ENCODE measurements at places on chromosomes 5 and 9.

DNA sequence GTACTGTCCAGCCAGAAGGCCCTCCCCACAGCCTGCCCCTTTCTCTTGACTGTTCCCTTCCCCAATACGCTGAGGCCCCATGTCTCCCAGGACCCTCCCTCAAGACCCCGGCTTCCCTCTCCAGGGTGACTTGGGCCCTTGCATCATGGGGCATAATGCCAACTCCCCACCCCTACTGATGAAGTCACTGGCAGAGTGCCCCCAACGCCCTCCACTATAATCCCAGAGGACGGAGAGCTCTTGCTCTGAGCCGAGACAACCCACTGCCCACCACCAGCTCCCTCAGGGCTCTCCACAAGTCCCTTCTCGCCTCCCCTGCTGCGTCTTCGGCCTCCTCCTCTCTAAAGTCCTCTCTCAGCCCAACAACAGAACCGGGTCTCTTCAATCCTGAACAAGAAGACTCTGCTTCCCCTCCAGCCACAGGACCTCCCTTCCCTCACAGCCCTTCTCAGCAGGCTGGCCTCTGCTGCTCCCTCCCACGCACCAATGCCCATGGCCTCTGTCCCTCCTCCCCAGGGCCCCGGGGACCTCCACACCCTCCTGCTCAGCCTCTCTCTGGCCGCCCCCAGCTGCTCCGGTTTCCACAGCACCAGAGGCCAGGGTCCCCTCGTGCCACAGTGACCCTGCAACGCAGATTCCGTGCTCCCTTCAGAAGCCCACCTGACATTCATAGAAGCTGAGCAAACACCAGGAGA is 47.6 kb downstream of the ADAMTS2 start:
- no peak overlapping the region for H3K27ac ChIP-seq
- H3K27me3 ChIP-seq, result no peaks in the 10 kb centered on the region
- H3K4me1 ChIP-seq, result no peaks in the 10 kb centered on the region
- no peak overlapping the region for H3K4me3 ChIP-seq
- H3K36me3 ChIP-seq, result no peaks in the 10 kb centered on the region

DNA sequence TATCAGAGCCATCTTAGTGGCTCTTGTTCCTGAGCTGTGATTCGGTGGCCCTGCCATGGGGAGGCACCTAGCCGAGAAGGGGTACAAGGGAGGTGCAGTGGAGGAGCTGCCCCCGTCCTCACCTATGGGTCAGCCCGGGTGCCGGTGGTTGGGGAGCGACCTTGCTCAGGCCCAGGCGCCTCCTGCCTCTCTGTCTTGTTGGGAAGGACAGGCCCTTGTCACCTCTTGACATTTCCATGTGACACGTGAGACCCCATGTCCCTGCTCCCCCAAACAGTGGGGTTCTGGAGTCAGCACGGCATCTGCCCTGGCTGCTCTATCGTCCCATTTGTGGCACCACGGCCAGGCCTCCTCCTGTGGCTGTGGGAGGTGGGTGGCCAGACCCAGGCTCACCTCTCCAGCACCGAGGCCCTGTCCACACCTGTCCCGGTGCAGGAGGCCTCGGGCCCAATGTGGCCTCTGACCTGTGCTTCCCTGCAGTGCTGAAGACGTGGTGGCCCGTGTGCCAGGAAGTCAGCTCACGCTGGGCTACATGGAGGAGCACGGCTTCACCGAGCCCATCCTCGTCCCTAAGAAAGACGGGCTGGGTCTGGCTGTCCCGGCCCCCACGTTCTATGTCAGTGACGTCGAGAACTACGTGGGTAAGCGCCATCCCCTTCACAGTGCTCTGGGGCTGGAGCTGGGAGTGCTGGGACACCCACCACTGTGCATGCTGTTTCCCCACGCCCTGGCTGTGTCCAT is 68.9 kb downstream of the PHF2 start:
- peak; percentile 53 for DNase-seq
- H3K4me1 ChIP-seq, result no peaks in the 10 kb centered on the region
- H3K4me3 ChIP-seq, result no peak overlapping the region
- peaks cover 35% of the 10 kb centered on the region for H3K36me3 ChIP-seq

- no peaks in the 10 kb centered on the region for H3K36me3 ChIP-seq
- no peak for DNase-seq
- H3K4me1 ChIP-seq, result no peaks in the 10 kb centered on the region
- H3K4me3 ChIP-seq, result no peak overlapping the region
These were observed 37.9 kb downstream of the MED27 start for GRCh38 chr9:132041798-132042197.

DNA sequence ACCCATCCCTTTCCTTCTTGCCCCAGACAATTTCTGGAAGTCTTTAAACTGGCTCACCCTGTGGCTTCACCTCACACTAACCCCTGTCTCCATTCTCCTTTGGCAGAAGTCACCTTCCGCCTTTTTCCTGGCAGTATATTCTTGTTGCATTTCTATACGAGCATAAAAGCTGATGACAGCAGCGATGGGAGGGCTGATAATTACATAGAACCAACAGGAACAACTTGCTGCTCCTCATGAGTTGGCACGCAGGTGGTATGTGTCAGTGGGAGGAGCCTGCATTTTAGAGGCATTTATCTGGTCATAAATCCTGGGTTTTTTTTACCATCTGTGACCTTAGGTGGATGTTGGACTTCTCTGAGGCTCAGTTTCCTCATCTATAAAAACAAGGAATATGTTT is 61.4 kb upstream of the CKMT2 start:
- DNase-seq, result no peak

GRCh38 chr9:98002808-98003207 is 19.7 kb downstream of the ANP32B start:
- H3K4me3 ChIP-seq, result no peak overlapping the region
- H3K4me1 ChIP-seq, result no peaks in the 10 kb centered on the region
- no peak overlapping the region for H3K27ac ChIP-seq
- peaks cover 35% of the 10 kb centered on the region for H3K36me3 ChIP-seq
- H3K27me3 ChIP-seq, result no peaks in the 10 kb centered on the region

- H3K4me3 ChIP-seq, result no peak overlapping the region
- H3K4me1 ChIP-seq, result no peaks in the 10 kb centered on the region
- no peak overlapping the region for H3K27ac ChIP-seq
- no peak for DNase-seq
These were observed 360.0 kb downstream of the BRINP1 start for GRCh38 chr9:119009249-119009648.

GRCh38 chr5:177368869-177369644 is 11.3 kb downstream of the RGS14 start:
- H3K27ac ChIP-seq, result no peak overlapping the region
- no peaks in the 10 kb centered on the region for H3K36me3 ChIP-seq
- H3K27me3 ChIP-seq, result no peaks in the 10 kb centered on the region
- no peak overlapping the region for H3K4me3 ChIP-seq
- no peak for DNase-seq

- no peak overlapping the region for H3K4me3 ChIP-seq
- no peak overlapping the region for H3K27ac ChIP-seq
- no peaks in the 10 kb centered on the region for H3K36me3 ChIP-seq
- H3K27me3 ChIP-seq, result no peaks in the 10 kb centered on the region
- no peak for DNase-seq
These were observed 3.0 kb downstream of the C8G start for GRCh38 chr9:136947955-136948510.

DNA sequence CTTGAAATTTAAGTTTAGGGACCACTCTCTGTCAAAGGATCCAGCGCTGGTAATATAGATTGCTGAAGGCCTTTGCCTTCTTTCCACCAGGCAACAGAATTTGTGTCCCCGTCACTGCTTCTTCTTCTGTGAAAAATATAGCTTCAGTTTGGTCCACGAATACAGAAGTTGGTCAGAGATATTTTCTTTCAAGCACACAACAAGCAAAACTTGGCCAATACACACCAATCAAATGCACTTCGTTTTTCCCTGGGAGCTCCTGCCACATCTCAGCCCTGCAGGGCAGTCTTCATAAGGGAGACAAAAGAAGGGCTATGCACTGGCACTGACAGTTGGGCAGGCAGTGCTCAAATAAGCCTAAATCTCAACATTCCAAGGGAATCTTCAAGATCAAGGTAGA is 22.9 kb downstream of the HAVCR2 start:
- no peaks in the 10 kb centered on the region for H3K4me1 ChIP-seq
- no peak overlapping the region for H3K4me3 ChIP-seq
- H3K27ac ChIP-seq, result no peak overlapping the region

- H3K27me3 ChIP-seq, result no peaks in the 10 kb centered on the region
- no peaks in the 10 kb centered on the region for H3K36me3 ChIP-seq
- H3K27ac ChIP-seq, result no peak overlapping the region
- no peak overlapping the region for H3K4me3 ChIP-seq
- H3K4me1 ChIP-seq, result no peaks in the 10 kb centered on the region
These were observed 159.0 kb downstream of the CPLANE1 start for GRCh38 chr5:37090123-37090726.

GRCh38 chr9:23044549-23044948 is 597.9 kb downstream of the DMRTA1 start:
- DNase-seq, result no peak
- H3K4me3 ChIP-seq, result no peak overlapping the region
- no peaks in the 10 kb centered on the region for H3K27me3 ChIP-seq
- no peak overlapping the region for H3K27ac ChIP-seq

DNA sequence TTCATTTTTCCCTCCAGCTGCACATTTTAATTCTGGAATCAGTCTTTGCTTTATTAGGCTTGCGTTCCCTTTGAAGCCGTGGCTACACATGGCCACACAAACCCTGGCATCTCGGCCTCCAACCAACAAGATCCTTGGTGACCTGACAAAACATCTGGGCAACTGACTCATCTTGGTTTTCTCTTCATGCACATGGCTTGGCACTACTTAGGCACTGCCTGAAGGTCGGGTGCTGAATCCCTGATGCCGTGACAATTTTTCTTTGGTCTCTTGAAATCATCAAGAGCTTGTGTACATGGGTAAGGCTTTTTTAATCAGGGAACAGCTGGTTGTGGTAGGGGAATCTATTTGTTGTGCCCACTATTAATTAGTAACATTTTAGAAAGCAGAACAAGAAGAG is 16.0 kb upstream of the PAPPA start:
- no peaks in the 10 kb centered on the region for H3K27me3 ChIP-seq
- H3K27ac ChIP-seq, result no peak overlapping the region
- H3K4me1 ChIP-seq, result no peaks in the 10 kb centered on the region

DNA sequence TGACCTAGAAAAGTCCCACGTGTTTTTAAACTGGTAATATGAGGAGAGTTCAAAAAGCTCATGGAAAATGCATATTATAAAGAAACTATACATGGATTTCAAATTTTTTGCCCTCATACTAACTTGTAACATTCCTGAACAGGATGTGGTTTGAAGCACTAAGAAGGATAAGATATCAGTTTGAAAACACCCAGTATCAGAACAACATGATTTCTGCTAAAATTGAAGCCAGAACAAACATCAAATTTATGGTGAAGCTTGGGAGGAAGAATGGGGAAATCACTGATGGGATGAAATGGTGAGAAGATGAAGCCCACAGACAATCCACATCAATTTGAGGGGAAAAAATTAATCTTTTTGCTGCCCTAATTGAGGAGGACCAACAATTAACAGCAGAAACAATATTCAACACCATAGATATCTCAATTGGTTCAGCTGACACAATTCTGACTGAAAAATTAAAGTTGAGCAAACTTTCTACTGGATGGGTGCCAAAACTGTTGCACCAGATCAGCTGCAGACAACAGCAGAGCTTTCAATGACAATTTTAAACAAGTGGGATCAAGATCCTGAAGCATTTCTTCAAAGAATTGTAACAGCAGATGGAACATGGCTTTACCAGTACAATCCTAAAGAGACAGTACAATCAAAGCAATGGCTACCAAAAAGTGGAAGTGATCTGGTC is 113.2 kb upstream of the SNX2 start:
- DNase-seq, result no peak
- no peaks in the 10 kb centered on the region for H3K36me3 ChIP-seq
- H3K4me1 ChIP-seq, result no peaks in the 10 kb centered on the region
- no peak overlapping the region for H3K4me3 ChIP-seq
- H3K27ac ChIP-seq, result no peak overlapping the region

DNA sequence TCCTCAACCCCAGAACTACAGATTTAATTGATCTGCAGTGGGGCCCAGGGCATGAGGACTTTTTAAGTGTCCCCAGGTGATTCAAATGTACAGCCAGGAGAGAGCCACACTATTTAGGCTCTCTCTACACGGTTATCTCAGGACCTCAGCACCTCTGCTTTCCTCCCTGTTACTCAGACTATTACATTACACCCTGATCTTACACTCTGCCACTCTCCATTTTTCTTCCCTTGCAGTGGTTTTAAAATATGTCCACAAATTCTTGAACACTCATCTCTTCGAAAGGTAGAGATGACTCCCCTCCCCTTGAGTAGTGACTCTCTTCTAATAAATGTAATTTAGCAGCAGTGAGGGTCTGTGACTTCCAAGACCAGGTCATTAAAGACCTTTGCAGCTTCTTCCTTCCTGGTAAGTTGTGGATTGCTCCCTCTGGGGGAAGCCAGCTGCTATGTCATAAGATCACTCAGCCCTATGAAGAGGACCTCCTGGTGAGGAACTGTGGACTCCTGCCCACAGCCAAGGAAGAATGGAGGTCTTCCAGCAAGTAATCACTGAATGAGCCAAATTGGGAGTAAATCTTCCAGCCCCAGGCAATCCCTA is 87.5 kb upstream of the SSBP2 start:
- DNase-seq, result no peak
- no peak overlapping the region for H3K4me3 ChIP-seq
- no peaks in the 10 kb centered on the region for H3K36me3 ChIP-seq
- H3K27ac ChIP-seq, result no peak overlapping the region

DNA sequence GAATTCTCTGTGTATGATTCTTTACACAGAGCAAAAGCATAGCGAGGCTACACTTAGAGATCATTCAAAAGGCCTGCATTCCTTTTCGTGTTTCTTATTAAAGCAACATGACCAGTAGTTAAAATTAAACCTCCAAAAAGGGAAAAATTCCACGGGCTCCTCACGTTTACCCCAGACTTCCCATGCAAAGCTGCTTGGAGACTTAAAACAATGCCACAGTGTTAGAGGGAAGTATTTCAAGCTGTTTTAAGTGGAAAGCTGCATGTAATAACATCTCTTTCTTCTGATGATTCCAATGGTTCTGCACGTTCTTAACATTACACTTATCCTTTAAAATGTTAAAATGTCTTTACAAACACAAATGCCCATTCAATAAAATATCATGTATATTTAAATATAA is 405.2 kb downstream of the SEMA5A start:
- H3K27ac ChIP-seq, result no peak overlapping the region
- DNase-seq, result no peak
- no peaks in the 10 kb centered on the region for H3K36me3 ChIP-seq
- no peak overlapping the region for H3K4me3 ChIP-seq
- H3K4me1 ChIP-seq, result no peaks in the 10 kb centered on the region
- no peaks in the 10 kb centered on the region for H3K27me3 ChIP-seq

DNA sequence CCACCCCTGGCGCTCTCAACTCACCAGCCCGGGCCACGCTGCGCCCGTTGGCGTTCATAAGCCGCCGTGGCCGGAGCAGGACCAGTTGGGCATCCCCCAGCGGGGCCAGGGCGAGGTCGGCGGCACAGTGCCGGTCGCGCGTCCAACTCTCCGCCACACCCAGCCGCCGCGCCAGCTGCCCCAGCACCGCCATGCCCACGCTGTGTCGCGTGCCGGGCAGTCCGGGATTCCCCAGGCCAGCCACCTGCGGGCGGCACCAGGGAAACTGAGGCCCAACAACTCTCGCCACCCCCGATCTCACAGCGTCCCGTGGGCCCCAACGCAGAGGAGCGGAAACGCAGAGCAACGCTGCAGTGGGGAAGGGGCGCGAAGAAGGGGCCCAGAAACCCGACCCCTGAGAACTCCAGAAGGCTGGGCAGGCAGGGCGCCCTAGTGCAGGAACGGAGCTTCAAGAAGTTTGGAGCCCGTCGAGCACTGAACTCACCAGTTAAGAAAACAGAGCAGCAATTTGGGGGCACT is 453 bp downstream of the PTRH1 start:
- peaks cover 14% of the 10 kb centered on the region for H3K4me1 ChIP-seq
- no peaks in the 10 kb centered on the region for H3K27me3 ChIP-seq
- DNase-seq, result no peak
